ENCODE measurements at places on chromosomes 1 and 21.

GRCh38 chr1:245311887-245312536 is 157.2 kb downstream of the KIF26B start:
- no peak for DNase-seq

GRCh38 chr1:226708967-226709396 is 30.1 kb downstream of the ITPKB start:
- DNase-seq: no peak

DNA sequence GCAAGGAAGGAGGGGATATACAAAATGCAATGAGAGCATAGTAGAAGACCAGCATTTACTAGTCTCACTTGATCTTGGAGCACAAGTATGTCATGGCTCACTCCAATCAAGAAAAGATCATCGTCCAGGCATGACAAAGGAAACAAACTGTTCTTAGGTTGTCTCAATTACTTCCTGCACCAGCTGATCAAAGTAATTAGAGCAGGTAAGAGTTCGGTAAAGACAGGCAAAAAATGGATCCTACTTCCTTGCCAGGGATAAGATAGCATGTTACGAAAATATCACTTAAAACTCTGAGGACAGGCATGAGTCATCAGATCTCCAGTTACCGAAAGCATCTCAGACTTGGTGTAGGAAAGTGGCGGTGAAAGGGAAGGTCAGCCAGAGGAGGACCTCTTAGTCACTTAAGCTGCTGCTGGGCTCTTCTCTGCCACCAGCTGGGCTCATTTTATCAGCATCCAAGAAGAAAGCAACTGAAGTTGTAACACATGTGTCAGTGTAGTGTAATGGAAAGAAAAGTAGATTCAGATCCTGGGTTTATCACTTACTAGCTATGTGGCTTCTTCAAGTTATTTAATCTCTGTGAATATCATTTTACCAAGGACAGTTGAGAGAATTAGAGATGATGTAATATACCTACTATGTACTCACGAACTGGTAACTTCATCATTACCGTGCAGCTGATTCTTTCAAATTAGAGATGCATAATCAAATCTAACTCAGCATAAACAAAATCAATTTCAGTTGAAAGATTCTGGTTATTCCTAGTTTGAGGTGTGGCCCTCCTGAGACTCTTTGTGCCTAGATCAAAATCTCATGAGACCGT is 46.8 kb downstream of the XCL1 start:
- no peak for DNase-seq

DNA sequence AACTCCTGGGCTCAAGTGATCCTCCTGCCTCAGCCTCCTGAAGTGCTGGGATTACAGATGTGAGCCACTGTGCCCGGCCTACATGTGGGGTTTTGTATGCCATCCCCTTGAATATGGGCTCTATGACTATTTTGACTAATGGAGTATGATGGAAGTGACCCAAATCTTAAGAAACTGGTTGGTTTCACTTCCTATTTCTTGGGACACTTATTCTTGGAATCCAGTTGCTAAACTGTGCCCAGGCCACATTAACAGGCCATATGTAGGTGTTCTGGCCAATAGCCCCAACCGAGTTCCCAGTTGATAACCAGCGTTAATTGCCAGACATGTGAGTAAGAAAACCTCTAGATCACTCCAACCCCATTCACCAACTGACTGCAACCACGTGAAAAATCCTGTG is 36.3 kb upstream of the CLIC4 start:
- no peak for DNase-seq

- no peak for DNase-seq
Measured at GRCh38 chr1:165624441-165624840, 6.6 kb upstream of the MGST3 start.

GRCh38 chr1:84412316-84412942 is 14.1 kb downstream of the DNASE2B start:
- no peak for DNase-seq

GRCh38 chr1:205616563-205617293 is 15.1 kb downstream of the ELK4 start:
- DNase-seq: no peak

- no peak for DNase-seq
Measured at GRCh38 chr1:160999376-160999775, 21.6 kb downstream of the F11R start.

- no peak for DNase-seq
Measured at GRCh38 chr1:16617778-16618580, 4.6 kb upstream of the NBPF1 start.

DNA sequence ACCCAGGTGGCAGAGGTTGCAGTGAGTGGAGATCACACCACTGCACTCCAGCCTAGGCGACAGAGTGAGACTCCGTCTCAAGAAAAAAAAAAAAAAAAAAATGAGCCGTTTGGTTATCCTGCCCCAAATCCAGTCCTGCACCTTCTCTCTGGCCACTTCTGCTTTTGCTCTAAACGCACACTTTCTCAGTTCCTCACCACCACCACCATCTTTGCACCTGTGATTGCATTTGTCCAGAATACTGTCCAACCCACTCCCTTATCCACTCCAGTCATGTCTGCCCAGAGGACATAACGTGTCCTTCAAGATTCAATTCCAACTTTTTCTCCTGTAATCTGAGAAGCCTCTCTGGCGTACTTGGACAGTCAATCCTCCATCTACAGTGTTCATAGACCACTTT is 2.2 kb upstream of the NEK2 start:
- no peak for DNase-seq

GRCh38 chr1:97137862-97138514 is 416.4 kb downstream of the PTBP2 start:
- DNase-seq: peak; percentile 8

GRCh38 chr1:193569096-193569982 is 382.9 kb upstream of the B3GALT2 start:
- no peak for DNase-seq

DNA sequence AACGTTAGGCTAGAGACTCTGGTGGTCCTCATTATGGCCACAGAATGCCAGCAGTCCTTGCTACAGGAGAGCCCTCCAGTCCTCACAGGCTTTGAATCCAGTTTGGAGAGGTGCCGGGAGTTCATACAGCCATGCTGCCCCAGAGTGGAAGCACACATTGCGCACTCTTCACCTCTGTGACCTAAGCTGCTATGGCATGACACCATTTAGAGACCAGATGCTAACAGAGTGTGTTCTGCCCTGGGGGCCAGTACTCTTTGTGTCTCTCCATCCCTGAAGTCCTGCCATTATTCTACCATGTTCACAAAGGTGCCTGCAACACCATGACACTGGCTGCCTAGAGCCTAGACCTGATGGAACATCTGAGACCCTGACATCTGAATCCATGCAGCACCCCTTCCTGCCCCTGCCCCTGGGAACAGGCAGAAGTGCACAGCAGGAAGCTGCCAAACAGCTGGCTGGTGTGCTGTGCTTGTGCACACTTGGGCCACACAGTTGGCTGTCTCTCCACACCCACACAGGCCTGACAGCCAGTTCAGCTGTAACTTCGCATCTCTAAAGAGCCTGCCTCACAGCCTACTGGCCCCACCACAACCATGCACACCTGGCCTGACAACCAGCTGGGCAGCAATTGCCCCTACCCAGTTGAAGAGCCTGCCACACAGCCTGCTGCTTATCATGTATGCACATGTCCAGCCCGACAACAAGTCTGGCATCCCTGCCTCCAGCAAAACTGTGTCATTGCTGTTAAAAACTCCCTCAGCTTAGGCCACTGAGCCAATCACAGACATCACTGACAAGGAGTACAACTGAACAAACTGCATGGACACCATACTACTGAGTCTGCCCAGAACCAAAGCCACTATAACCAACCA is 49.1 kb downstream of the MCOLN2 start:
- no peak for DNase-seq

DNA sequence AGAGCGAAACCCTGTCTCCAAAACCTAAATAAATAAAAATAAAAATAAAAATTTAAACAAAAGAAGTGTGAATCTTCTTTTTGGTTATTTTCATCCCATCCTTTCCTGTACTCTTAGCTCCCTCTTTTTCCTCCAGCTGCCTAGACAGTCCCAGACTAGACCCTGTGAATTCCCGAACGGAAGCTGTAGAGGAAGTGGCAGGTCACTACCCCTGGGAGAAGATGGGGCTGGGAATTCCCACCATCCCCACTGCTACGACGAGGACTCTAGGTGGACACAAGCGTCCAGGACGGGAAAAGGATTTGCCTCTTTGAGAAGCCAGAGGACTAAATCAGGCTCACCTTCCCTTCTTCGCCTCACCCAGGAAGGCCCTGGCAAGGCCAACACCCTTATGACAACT is 12.6 kb downstream of the RHBDL2 start:
- DNase-seq: no peak

DNA sequence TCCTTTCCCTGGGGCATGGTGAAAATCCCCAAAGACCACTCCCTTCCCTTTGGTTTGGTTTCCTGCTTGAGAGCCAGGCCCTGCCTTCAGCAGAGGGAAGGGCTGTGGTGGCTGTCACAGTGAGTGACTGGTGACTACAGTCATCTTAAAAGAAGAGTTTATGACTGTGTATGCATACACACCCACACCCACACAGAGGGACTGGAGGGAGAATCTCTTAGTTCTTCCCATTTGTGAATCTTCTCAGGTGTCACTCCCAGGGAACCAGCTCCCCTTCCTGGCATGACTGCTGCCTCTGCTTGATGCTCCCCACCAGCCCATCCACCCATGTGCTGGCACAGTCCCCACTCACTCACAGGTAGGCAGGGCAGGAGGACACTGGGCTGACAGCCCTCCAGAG is 3.9 kb upstream of the KCNA2 start:
- DNase-seq: no peak

- no peak for DNase-seq
Measured at GRCh38 chr1:212182171-212182570, 103.0 kb upstream of the PPP2R5A start.

GRCh38 chr1:14759042-14759818 is 160.7 kb downstream of the KAZN start:
- no peak for DNase-seq

Measured in stimulated activated naive CD8-positive, alpha-beta T cell treated with anti-CD3 and anti-CD28 coated beads, Interleukin-15, amount 100 ng/mL, for 72 hours (primary cell).